H1 (cell line): ENCODE measurements at places on chromosomes 7 and 10. TPM values are rescaled to one million over a fixed set of nuclear protein-coding genes. Genes with fewer than 3 reads are reported as not detected.

VWDE gene
- 8.5 and 11.0 TPM in 2 replicates for polyA plus RNA-seq

GBX1 gene
- not detected in 2 replicates for polyA plus RNA-seq

- no peak overlapping the region for H3K27ac ChIP-seq
- no peak for DNase-seq
- H3K36me3 ChIP-seq: no peaks in the 10 kb centered on the region
- no peaks in the 10 kb centered on the region for H3K4me1 ChIP-seq
- H3K4me3 ChIP-seq: no peak overlapping the region
Observed at GRCh38 chr7:39210362-39210761, 232.7 kb downstream of the POU6F2 start.

SPACDR gene
- 0.26 and 0.31 TPM in 2 replicates for polyA plus RNA-seq

- no peak for DNase-seq
- no peak overlapping the region for H3K27ac ChIP-seq
- H3K36me3 ChIP-seq: no peaks in the 10 kb centered on the region
- H3K27me3 ChIP-seq: no peaks in the 10 kb centered on the region
- H3K4me3 ChIP-seq: no peak overlapping the region
Observed at GRCh38 chr10:10498781-10499180, 518.9 kb upstream of the CELF2 start.

ETV1 gene
- 58.3 and 63.2 TPM in 2 replicates for polyA plus RNA-seq

DNA sequence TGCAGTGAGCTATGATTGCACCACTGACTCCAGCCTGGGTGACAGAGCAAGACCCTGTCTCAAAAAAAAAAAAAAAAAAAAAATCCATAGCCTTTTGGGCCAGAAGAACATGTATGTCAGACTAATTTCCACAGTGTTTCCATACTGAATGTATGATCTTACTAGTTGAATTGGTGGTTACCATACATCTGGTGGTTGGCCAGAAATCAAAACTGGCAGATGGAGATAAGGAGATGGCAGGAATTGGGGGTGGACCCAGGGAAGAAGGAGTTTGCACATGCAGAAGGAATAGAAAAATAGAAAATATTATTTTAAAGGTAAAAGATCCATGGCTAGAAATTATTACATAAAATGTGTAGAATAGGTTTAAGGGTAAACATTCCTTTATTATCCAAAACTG, 3.7 kb upstream of the ATOH7 start:
- H3K27me3 ChIP-seq: no peaks in the 10 kb centered on the region
- H3K4me1 ChIP-seq: no peaks in the 10 kb centered on the region
- H3K36me3 ChIP-seq: no peaks in the 10 kb centered on the region
- DNase-seq: no peak
- no peak overlapping the region for H3K4me3 ChIP-seq

- peaks cover 10% of the 10 kb centered on the region for H3K27me3 ChIP-seq
- H3K36me3 ChIP-seq: no peaks in the 10 kb centered on the region
- H3K27ac ChIP-seq: no peak overlapping the region
- DNase-seq: no peak
Observed at GRCh38 chr7:157503229-157503628, 166.4 kb downstream of the DNAJB6 start.

ZNF679 gene
- polyA plus RNA-seq: not detected in 2 replicates

GRCh38 chr10:97095701-97096260, 90.0 kb downstream of the SLIT1 start:
- H3K4me3 ChIP-seq: no peak overlapping the region
- no peaks in the 10 kb centered on the region for H3K36me3 ChIP-seq
- H3K27ac ChIP-seq: no peak overlapping the region
- no peaks in the 10 kb centered on the region for H3K4me1 ChIP-seq
- no peak for DNase-seq

PRF1 gene
- polyA plus RNA-seq: 0.06 and 0.15 TPM in 2 replicates

ENTPD1 gene
- 1.1 and 2.5 TPM in 2 replicates for polyA plus RNA-seq

DNA sequence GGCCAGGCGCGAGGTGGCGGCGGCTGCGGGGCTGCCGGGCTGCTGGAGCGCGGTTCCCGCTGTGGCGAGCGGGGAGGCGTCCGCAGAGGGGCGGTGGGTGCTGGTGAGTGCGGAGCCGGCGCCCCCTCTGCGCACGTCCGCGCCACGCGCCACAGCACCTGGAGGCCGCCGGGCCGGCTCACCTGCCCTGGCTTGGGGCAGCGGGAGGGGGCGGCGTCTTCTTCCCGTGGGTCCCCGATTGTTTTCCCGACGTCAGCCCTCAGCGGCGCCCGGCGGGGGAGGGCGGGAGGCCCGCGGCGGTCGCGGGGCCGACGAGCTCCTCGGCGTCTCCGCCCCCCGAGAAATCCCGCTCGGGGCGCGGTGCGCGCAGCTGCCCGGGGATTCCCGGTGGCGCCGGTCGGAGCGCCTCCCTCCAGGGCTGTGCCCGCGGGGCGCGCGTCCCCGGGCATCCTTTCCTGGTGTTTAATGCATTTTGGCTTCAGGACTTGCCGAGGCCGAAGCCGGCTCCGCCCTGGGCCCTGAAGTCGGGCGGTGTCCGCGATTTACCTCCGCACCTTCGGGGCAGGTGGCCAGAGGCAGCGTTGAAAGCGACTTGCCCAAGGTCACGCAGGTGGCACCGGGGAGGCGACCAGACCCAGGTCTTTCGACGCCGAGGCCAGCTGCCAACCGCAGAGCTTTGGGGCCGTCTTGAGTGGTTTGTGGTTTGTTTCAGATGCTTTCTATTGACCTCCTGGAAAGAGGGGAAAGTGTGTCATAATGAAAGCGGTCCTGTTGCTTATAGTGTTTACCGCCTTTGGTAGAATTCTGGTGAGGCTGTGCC, 561 bp downstream of the PLEKHA1 start:
- H3K4me1 ChIP-seq: no peaks in the 10 kb centered on the region
- peak overlapping the region; percentile 64 for H3K4me3 ChIP-seq
- H3K27me3 ChIP-seq: no peaks in the 10 kb centered on the region
- H3K27ac ChIP-seq: peak overlapping the region; percentile 63; the same call in 1 of the 2 replicates

- DNase-seq: no peak
- no peaks in the 10 kb centered on the region for H3K36me3 ChIP-seq
- H3K4me1 ChIP-seq: peaks cover 9% of the 10 kb centered on the region
- no peak overlapping the region for H3K4me3 ChIP-seq
Observed at GRCh38 chr7:28981161-28981465, 23.0 kb upstream of the TRIL start.

- H3K4me3 ChIP-seq: no peak overlapping the region
- DNase-seq: no peak
- no peaks in the 10 kb centered on the region for H3K4me1 ChIP-seq
- no peaks in the 10 kb centered on the region for H3K27me3 ChIP-seq
- no peaks in the 10 kb centered on the region for H3K36me3 ChIP-seq
- no peak overlapping the region for H3K27ac ChIP-seq
Observed at GRCh38 chr10:132647424-132647823, 109.8 kb downstream of the INPP5A start.

KIF20B gene
- 2.7 and 4.5 TPM in 2 replicates for polyA plus RNA-seq

TMEM196 gene
- polyA plus RNA-seq: 0.03 and 0.06 TPM in 2 replicates

DNA sequence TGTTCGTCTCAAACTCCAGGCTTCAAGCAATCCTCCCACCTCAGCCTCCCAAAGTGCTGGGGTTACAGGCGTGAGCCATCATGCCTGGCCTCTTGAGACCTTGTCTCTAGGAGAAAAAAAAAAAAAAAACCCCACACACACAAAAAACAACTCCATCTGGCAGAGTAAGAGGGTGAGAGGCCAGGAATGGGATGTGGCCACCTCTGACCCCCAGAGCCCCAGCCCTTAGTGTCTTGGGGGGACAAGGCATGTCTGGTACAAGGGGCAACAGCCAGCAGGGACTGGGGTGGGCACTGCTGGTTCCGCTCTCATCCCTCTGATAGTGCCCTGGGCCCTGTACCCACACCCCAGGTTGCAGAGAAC, 15.6 kb upstream of the TNRC18 start:
- no peak for DNase-seq
- H3K27ac ChIP-seq: no peak overlapping the region
- H3K27me3 ChIP-seq: no peaks in the 10 kb centered on the region

FXYD4 gene
- not detected in 2 replicates for polyA plus RNA-seq

VIPR2 gene
- polyA plus RNA-seq: 6.3 and 10.9 TPM in 2 replicates

SEMA4G gene
- 18.2 and 20.3 TPM in 2 replicates for polyA plus RNA-seq

- no peaks in the 10 kb centered on the region for H3K4me1 ChIP-seq
- no peak overlapping the region for H3K27ac ChIP-seq
- no peaks in the 10 kb centered on the region for H3K27me3 ChIP-seq
- H3K36me3 ChIP-seq: no peaks in the 10 kb centered on the region
Observed at GRCh38 chr10:44416936-44417335, 32.0 kb upstream of the CXCL12 start.

DNA sequence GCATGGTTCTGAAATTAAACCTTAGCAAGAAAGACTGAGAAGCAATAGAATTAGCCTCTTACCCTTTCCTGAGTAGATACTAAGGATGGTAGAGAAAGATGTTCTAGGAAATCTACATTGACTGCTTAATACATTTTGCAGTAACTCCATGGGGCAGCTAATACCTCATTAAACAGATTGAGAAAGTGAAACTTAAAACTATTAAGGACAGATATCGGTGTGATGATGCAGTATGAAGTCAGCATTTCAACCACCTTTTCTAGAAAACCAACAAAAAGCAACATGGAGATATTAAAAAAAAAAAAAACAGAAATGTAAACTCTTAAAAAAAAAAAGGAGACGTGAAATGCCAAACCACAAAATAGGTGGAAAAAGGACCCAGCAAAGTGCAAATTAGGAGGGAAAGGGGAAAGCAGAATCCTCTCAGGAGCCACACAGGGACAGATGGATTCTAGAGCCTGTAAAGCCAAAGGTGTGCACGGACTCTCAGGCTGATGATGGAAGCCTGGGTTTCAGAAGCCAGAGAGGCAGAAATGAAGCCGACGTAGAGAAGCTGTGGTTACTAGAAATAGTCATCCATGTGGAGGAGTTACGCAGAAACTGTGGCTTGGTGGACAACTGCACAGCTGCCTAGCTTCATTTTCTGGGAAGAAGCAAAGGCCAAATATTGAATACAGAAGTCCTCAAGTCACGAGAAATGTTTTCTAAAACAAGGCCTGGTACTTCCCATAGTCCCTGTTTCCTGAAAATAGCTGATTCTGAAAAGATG, 38.1 kb upstream of the GPR141 start:
- H3K27ac ChIP-seq: no peak overlapping the region
- peaks cover 6% of the 10 kb centered on the region; the same call in 1 of the 2 replicates for H3K4me1 ChIP-seq

- no peak overlapping the region for H3K27ac ChIP-seq
- H3K4me1 ChIP-seq: no peaks in the 10 kb centered on the region
- H3K36me3 ChIP-seq: no peaks in the 10 kb centered on the region
Observed at GRCh38 chr7:151777495-151777880, 99.4 kb downstream of the PRKAG2 start.

GRCh38 chr10:77180104-77180503, 457.5 kb downstream of the KCNMA1 start:
- H3K4me3 ChIP-seq: no peak overlapping the region
- H3K27ac ChIP-seq: no peak overlapping the region
- no peaks in the 10 kb centered on the region for H3K36me3 ChIP-seq
- DNase-seq: no peak
- peaks cover 5% of the 10 kb centered on the region for H3K4me1 ChIP-seq
- H3K27me3 ChIP-seq: no peaks in the 10 kb centered on the region

GRCh38 chr7:140592964-140593671, 47.5 kb downstream of the DENND2A start:
- H3K27ac ChIP-seq: no peak overlapping the region
- H3K36me3 ChIP-seq: no peaks in the 10 kb centered on the region
- H3K4me3 ChIP-seq: no peak overlapping the region
- DNase-seq: no peak
- no peaks in the 10 kb centered on the region for H3K27me3 ChIP-seq
- H3K4me1 ChIP-seq: no peaks in the 10 kb centered on the region

DNA sequence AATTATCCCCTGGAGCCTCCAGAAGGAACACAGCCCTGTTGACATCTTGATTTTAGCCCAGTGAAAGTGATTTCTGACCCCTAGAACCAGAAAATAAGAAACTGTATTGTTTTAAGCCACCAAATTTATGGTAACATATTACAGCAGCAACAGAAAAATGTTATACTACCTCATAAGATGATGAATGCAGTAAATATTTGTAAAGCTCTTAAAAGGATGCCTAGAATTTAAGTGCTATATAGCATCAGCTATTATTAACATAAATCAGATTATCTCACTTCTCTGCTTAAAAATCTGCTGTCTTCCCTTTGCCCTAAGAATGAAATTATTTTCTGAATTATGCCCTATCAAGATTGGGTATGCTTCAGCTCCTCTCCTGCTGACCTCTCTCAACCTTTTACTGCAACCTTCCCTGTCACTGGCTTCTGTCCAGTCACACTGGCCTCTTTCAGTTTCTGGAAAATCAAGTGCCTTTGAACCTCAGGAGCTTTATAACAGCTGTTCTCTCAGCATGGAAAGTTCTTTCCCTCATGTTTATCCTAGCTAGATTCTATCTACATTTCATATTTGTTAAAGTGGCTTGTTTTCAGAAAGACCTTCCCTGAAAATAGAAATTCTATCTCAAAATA, 78.9 kb downstream of the GPR37 start:
- no peaks in the 10 kb centered on the region for H3K36me3 ChIP-seq
- no peak overlapping the region for H3K27ac ChIP-seq
- DNase-seq: no peak
- no peaks in the 10 kb centered on the region for H3K27me3 ChIP-seq

FAM131B gene
- 23.1 and 28.8 TPM in 2 replicates for polyA plus RNA-seq

TLX1 gene
- not detected in 2 replicates for polyA plus RNA-seq

DNA sequence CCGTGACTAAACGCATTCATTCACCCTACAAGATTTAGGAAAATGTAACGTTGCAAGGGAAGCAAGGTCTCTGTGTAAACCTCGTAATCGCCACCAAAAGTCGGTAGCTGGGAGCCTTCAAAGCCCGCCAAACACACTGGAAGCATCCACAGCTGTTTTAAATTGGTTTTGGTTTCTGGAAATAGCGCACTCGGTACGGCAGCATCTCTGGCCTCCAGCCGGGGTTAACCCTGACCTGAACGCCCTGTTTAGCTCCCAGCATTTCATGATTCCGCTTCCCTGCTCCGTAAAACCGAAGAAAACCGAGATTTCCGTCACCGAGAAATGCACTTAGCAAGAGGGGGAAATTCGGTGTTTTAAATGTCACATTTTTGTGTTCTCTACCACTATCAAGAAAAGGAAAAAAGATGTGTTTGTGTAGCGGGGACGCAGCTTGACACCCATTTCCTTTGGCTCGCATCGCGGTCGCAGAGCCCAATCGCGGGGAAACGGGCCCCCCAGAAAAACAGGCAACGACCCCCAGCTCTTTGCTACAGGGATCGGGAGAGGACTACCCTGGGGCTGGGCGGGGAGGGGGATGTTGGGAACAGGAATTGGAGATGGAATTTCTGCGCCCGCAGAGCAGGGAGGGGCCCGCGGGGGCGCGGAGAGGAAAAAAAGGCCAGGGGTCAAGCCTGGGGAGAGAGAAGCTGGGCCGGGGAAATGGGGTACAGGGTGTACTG, 646 bp downstream of the SGCE start:
- no peak overlapping the region for H3K27ac ChIP-seq
- no peaks in the 10 kb centered on the region for H3K36me3 ChIP-seq
- no peaks in the 10 kb centered on the region for H3K27me3 ChIP-seq
- H3K4me1 ChIP-seq: peaks cover 2% of the 10 kb centered on the region; the same call in 1 of the 2 replicates

- DNase-seq: no peak
- H3K36me3 ChIP-seq: peaks cover 18% of the 10 kb centered on the region; the same call in 1 of the 2 replicates
- H3K27ac ChIP-seq: no peak overlapping the region
Observed at GRCh38 chr7:843230-843629, 11.0 kb downstream of the SUN1 start.

MBLAC1 gene
- polyA plus RNA-seq: 1.00 and 1.2 TPM in 2 replicates
